ENCODE measurements at places on chromosomes 7 and 10. TPM values are rescaled to one million over a fixed set of nuclear protein-coding genes. Genes with fewer than 3 reads are reported as not detected.

DNA sequence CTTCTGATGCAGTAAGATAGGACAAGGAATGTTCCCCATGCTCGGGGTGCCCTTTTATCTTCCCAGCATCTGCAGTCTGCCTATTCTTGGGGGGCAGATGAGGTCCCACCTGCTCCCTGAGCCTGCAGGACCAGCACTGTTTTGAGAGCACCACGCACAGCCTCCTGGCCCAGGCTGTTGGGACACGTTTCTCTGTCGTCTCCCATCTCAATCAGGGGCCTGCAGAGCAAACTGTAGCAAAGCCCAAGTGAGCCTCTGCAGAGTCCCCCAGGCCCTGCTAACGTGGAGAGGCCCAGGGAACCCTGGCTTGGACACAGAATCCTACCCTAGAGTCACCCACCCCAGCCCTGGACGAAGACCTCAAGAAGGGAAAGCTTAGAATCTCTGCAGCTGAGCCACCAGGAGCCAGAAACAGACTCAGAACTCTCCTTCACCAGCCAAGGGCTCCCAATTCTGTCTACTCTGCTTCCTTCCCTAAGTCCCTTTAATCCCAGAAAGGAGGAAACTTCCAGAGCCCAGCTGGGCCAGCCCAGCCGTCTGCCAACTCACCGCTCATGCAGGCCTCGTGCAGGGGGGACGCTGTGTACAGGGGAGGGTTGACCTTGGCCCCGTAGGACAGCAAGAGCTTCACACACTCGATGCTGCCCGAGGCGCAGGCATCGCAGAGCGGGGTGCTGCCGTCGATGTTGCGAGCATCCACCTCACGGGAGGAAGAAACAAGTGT lies 15.6 kb downstream of the ASB13 start:
- DNase-seq = no peak

- DNase-seq = no peak
Measured at GRCh38 chr10:132480356-132480755, 57.2 kb upstream of the INPP5A start.

GRCh38 chr10:110409926-110410325 lies 87.8 kb upstream of the DUSP5 start:
- DNase-seq = no peak

Gene C10orf120
- not detected for total RNA-seq

- no peak for DNase-seq
Measured at GRCh38 chr10:62463364-62463763, 89.2 kb downstream of the ZNF365 start.

GRCh38 chr10:14673189-14673861 lies 101.4 kb downstream of the FAM107B start:
- no peak for DNase-seq

GRCh38 chr7:38169847-38170246 lies 8.2 kb upstream of the STARD3NL start:
- peak; percentile 61 for DNase-seq

- DNase-seq = no peak
Measured at GRCh38 chr10:73867871-73868631, 6.3 kb downstream of the CAMK2G start.

GRCh38 chr10:30074090-30074489 lies 14.7 kb upstream of the JCAD start:
- DNase-seq = no peak

DNA sequence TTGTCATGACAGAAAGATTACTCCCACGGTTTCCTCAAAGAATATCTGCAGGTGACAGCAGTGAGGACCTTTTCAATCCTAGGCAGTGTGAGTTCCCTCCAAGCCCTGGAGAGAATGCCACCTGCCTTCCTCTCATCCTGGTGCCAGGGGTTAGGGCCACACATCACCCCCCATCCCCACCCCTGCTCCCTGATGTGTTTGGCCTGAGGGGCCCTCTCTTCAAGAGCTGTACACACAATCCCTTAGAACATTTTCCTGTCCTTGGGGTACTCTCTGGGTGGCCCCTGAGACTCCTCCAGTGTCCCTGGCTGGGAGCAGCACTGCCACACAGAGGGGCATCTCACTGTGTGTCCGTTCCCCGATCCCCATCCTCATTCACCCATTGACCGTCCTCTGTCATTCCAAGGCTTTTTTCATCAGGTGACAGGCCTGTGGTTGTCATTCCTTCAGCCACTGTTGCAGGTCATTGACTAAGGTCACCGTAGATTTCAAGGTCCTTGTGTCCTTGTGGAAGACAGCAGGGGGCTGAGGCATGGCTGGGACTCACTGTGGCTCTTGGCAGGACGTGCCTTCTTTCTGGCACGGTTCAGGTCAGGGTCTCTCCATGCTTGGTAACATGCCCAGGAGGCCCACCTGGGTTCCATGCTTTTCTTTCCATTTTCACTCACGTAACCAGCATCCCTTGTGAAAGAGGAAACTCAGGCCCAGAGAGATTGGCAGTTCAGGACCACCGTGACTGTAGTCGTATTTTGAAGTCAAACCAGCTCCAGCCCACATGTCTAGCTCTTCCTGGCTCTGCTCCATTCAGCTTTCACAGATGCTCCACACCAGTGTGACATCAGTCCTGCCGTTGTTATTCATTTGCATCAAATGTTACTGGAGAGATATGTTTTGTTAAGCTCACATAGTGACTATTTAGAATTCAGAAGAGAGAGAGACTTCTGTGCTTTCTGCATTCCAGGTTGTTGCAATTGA lies 26.8 kb upstream of the BTBD16 start:
- no peak for DNase-seq

Gene RSPH10B
- 0.68 TPM for total RNA-seq

- no peak for DNase-seq
Measured at GRCh38 chr7:27808626-27809025, 68.7 kb downstream of the TAX1BP1 start.

- DNase-seq = no peak
Measured at GRCh38 chr7:70072220-70072619, 473.9 kb downstream of the AUTS2 start.

GRCh38 chr10:14146025-14146424 lies 184.7 kb downstream of the FRMD4A start:
- no peak for DNase-seq

Gene AIMP2
- total RNA-seq = 29.7 TPM

DNA sequence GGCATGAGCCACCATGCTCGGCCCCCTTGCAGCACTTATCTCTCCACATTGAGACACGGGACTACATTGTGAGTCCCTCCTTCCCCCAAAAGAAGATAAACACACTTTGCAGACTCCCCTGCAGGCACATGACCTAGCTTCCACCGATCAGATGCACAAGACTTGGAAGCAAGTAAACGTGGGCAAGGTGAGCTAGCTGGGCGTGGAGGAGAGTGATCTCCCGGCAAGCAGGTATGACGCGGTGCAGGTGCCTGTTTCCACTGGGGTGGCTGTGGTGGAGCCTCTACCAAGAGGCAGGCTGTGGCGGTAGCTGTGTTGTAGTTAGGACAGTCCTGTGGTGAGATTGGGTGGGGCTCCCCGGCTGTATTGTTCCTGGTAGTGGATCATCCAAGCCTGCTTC lies 7.7 kb upstream of the COMTD1 start:
- peak; percentile 42 for DNase-seq

GRCh38 chr7:68148440-68148839 lies 1151.8 kb downstream of the TYW1 start:
- no peak for DNase-seq

- DNase-seq = no peak
Measured at GRCh38 chr10:11532306-11532705, 79.1 kb downstream of the USP6NL start.

DNA sequence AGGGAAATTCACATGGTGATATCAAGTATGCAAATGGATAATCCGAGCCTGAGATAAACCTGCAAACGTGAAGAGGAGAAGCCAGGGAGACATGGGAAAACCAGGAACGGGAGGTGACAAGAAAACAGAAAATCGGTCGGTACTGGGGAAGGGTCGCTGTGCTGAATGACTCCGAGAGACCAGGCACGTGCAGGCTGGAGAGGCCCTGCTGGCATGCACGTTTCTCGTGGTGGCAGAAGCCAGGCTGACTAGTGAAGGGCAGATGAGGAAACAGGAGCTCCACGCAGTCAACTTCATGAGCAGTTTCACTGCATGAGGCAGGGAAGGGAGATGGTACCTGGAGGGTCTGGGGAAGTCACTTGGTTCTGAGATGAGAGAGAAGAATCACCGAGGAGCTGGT lies 48.3 kb downstream of the KIAA1549 start:
- DNase-seq = no peak

DNA sequence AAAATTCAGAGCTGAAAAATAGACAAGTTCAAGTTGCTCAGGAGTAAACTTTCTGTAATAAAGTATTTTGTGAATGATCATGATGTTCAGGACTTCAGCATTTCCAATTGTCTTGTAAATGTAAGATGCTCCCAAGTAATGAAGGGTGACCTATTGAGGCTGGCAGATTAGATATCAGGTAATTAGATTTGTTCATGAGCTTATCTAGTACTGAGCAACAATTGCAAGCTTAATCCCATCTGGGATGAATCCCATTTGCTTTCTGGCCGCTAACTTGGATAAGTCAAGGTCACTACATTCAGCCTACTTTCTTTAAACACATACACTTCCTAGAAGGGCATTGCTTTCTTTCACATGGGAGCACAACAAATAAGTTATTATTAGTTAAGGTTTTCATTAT lies 82.4 kb upstream of the ITGB1 start:
- DNase-seq = no peak

DNA sequence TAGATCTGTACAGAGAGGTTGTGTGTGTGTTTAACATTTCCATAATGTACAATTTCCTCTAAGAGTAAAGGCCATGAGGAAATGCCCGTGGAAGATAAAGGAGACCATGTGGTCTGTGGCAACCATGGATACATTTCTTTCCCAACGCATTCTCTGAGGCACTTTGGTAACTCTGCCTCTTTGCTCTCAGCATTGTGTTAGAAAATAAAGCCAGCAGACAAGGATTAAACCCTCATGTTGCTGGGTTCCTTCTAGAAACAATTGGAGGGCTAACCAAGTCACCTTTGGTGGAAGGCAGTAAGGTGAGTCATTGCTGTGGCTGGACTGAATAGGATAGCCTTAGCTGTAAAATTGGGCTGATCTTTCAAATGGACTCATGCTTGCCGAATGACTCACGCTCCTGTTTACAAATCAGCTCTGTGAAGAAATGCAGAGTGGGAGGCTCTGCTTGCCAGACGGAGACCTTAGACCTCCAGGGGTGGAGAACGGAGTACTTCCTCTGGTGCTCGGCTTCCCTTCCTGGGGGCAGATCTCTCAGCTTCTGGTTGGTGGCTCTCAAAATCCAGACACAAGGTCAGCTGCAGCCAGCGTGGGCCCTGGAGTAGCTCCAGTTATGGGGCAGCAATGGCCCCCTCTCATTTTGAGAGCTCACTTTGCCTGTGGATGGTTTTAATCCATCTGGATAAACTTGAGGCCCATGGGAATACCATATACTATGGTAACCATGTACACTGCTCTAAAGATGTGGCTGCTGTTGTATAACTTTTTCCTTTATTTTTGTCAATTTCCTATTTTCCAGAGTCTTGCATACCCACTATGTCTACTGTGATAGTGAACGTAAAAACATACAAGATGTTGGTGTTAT lies 137.3 kb downstream of the TCF7L2 start:
- peak; percentile 89 for DNase-seq

DNA sequence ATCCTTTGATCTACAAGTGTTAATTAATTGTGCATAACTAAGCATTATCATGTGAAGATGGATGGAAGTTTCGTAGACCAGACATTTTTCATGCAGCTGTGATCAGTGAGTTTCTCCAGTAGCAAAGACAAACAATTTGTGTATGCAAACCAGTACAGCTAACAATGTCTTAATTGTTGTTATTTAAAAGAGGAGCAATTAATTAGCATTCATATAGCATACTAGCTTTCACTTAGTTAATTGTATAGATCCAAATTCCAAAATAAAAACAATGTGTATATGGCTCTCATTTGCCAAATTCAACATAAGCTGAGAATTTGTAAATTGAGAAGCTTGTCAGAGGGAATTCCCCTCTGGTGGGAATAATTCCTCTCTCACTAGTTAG lies 22.6 kb upstream of the PRKCQ start:
- no peak for DNase-seq

DNA sequence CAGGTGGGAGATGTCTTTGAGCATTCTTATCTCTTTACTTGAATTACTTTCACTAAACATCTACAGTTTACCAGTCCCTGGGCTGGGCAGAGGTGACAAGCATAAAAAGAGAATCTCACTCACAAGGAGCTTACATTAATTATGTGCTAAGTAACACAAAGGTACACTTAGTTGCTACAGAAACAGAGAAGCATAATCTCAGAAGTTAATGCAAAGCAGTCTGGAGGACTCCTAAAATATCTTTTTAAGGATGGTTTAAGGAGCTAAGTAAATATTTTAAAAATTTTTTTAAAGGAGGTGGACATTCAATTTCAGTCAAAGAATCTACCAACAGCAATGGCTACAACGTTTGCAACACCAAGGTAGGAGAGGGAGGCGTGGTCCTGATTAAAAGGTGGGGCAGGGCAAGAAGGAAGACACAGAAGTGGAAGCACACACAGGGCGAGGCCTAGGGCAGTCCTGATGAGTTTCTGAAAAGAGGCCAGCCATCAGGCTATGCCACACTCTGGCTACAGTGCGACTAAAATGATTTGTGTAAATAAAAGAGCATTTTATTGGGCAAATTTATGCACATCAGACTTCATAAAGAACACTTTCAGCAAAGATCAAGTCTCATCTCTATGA lies 5.3 kb downstream of the LARP4B start:
- peak; percentile 43 for DNase-seq

- DNase-seq = no peak
Measured at GRCh38 chr7:33634606-33635005, 270.7 kb upstream of the BMPER start.

- DNase-seq = peak; percentile 75
Measured at GRCh38 chr10:118698421-118698820, 56.3 kb downstream of the CACUL1 start.

Gene CTAGE4
- total RNA-seq = 8.7 TPM

Gene C7orf33
- not detected for total RNA-seq

Gene GIMAP8
- not detected for total RNA-seq

DNA sequence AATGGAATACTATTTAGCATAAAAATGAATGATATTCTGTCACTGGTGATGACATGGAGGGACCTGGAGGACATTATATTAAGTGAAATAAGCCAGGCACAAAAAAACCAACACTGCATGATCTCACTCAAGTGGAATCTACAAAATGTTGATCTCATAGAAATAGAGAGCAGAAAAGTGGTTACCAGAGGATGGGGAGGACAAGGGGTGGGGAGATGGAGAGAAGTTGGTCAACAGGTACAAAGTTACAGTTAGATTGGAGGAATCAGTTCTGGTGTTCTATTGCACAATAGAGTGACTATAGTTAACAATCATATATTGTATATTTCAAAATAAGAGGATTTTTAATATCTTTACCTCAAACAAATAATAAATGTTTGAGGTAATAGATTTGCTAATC lies 24.7 kb upstream of the SLC18A3 start:
- DNase-seq = no peak

- DNase-seq = peak; percentile 67
Measured at GRCh38 chr7:122974229-122974628, 21.3 kb downstream of the TAS2R16 start.

Gene NMT2
- 21.9 TPM for total RNA-seq

DNA sequence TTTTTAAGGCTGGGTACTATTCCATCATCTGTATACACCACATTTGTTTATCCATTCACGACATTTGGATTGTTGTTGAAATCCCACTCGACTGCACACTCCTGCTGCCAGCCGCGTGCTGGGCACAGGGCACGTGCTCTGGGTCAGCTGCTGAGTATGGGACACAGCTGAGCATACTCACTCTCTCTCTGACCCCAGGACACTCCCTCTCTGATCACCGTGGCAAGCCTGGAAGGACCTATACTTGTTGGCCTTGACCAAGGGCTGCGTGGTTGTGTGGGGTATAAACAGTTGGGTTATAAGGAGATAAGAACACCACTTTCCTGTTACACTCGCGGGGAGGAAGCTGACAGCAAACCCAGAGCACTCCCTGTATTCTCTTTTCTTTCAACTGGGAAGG lies 153.0 kb upstream of the RHEB start:
- DNase-seq = no peak

Data from endodermal cell (in vitro differentiated cells).